ENCODE measurements at places on chromosomes 4 and X.

- DNase-seq, result no peak
Measured at GRCh38 chr4:126708716-126709115, 924.0 kb upstream of the INTU start.

GRCh38 chrX:21408307-21408706, 34.1 kb downstream of the CNKSR2 start:
- no peak for DNase-seq

GRCh38 chr4:84691170-84691691, 108.3 kb downstream of the CDS1 start:
- DNase-seq, result no peak

DNA sequence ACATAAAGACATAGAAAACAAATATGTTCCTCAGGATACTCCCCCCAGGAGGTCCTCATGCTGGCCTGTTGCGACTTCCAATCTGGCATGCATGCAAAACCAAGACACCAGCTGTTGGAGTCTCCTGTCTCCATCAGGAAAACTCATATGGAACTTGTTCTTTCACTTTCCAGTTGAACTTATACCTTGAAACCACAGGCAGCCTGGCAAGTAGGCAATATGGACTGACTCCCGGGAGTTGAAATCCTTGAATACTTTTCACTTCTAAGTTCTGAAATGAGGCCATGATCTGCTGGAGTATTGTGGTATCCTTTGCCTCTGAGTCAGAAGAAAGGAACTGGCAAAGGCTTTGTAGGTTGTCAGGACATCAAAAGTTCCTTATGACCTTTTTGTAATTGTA, 444.2 kb downstream of the IDS start:
- no peak for DNase-seq

DNA sequence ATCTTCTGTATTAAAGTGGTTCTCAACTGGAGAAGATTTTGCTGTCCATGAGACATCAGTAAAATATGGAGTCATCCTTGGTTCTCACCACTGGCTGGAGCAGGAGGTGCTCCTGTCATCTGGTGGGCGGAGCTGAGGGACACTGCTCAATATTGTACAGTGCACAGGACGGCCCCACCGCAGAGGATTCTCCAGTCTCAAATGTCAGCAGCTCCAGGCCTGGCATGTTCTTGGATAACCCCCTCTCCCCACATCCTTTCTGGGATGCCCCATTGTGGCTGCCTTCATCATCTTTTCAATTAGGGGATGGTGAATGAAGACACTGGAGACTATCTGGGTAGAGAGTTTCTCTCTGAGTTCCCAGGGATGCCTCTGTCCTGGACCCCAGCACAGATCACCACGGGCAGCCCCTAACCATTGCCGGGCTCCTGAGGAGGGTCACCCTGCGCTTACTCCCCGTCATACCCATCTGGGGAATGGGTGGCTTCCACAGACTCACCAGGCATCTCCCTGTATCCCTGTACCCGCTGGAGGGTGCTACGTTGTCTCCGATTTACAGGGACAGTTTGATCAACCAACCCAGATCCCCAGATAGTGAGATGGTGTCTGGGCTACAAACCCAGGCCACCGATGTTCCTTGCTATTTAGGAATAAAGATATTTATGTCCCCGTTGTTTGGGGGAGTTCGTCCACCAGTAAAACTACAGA, 21.9 kb upstream of the P2RY8 start:
- no peak for DNase-seq

- no peak for DNase-seq
Measured at GRCh38 chrX:17674601-17675000, 62.7 kb upstream of the SCML1 start.

DNA sequence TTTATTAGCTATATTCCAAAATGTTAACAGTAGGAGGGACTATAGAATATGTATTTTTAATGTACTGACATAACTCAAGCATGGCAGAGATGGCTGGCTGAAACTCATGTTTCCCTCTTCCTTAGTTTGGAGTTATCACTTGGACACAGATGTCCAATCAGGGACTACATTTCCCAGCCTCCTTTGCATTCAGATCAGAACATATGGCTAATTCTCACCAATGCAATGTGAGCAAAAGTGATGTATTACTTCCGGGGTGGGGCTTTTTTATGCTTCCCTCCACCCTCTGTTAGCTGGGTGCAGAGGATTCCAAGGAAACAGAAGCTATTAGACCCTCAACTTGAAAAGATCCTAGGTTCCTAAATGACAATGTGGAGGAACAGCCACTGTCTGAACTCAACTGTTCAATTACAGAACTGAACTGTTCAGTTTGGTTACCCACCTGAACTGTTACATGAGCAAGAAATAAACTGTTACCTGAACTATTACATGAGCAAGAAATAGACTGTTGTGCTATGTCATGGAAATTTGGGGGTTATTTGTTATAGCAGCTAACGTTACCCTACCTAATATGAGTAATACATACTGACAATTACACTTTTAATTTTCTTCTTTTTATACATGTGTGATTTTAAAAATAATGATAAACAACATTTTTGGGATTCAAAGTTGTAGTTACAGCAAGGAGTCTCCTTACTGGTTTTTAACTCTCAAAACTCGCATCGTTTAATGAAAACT, 29.6 kb upstream of the ERVMER34-1 start:
- DNase-seq, result peak; percentile 1

GRCh38 chrX:49879656-49880277, 483 bp downstream of the USP27X start:
- peak; percentile 12 for DNase-seq

DNA sequence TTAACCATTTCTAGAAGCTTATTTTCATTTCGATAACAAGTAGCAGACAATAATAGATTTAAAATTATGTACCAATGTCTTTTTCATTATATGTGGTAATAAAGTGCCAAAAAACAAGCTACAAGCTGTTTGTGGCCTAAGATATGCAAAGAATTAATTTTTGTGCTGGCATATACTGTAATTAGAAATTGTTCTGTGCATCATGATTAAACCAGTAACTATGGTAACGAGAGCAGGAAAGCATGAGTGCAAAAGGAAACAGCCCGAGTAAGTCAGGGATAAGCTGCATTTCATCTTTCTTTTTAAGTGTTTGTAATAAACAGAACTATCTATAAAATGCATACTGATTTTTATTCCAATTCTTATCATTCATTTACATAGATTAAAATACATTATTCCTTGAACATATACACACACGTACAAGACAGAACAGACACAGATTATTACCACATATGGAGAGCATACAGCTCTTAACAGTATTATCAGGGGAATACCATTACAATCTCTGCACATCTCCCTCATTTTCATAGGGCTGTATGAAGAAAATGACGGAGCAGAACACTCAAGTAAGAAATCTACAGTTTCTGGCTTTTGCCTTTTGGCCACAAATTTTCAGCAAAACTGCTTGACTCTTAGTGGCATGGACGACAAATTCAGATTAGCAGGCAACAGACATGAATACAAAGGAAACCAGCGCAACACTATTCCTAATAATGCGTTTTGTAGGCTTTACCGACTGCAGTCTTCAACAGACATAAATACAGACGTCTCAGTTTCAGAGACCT, 121.3 kb upstream of the WDR17 start:
- no peak for DNase-seq

- no peak for DNase-seq
Measured at GRCh38 chr4:139858436-139859205, 193.0 kb downstream of the MGST2 start.

DNA sequence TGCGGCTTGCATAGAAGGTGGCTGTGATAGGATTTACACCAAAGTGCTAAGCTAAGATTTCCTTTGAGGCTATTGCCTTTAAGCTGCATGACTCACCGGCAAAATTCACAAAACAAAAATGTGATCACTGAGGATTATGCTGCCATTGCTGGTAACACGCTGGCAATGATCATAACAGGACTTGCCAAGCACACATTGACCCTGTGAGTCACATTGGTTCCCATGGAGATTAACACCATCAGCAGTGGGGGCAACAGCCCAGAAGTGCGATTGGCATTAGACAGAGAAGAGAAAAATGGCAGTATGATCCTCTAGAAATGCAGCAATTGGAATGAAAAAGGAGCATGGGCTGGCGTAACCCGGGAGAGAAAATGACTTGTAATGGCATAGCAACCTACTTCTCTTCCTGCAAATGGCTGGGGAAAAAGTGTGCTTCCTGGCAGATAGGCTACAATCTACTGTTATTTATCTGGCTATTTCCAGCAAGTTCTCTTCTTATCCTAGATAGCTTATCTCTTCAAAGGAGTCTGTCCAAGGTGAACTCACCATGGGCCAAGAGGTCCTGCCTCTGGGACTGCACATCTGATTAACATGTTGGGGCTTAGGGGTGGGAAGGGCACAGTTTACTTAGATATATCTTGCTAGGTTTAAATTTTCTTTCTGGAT, 314.2 kb upstream of the IGFBP7 start:
- DNase-seq, result no peak

DNA sequence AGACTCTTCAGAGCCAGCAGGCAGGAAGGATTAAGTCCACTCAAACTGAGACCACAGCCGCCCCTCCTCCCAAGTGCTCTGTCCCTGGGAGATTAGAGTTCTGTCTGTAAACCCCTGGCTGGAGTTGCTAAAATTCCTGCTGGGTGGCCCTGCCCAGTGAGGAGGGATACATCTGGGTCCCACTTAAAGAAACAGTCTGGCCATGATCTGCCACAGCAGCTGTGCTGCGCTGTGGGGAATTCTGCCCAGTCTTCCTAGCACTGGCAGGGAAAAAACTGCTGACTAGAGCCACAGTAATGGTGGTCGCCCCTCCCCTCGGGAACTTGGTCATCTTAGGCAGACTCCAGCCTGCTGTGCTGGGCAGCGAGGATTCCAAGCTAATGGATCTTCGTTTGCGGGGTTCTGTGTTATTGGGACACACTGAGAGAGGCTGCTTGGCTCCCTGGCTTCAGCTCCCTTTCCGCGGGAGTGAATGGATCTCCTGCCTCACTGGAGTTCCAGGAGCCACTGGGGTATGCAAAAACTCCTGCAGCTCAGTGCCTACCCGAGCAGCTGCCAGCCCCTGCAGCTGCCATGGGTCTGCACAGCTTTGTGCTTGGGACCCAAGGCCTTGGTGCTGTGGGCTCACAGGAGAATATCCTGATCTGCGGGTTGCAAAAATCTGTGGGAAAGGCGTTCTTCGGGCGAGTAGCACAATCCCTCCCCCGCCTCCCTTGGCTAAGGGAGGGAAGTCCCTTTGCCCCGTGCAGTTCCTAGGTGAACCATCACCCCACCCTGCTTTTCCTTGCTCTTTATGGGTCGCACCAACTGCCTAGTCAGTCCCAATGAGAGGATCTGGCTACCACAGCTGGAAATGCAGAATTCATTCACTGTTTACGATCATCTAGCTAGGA, 15.7 kb downstream of the ZXDB start:
- DNase-seq, result no peak

GRCh38 chrX:9279234-9279544, 185.7 kb upstream of the TBL1X start:
- DNase-seq, result no peak

GRCh38 chr4:682490-683172, 6.3 kb downstream of the SLC49A3 start:
- DNase-seq, result no peak

DNA sequence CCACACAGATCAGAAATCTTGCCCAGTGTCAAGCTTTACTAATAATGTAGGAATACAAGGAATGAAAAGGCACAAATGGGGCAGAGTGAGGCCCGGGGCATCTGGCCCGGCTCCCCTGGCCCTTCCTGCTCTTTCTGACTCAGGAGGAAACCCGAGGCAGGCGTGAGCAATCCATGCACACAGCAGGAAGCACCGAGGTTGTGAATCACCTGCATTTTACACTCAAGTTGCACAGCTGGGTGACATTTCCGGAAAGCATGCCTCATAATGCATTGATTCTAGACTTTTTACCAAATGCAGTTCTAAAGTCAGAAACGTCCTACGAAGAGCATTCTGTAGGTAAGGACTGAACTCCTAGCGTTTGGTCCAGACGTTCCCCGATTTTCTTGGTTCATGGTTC, 38.9 kb downstream of the PRIMPOL start:
- no peak for DNase-seq

GRCh38 chrX:129649268-129650182, 5.2 kb downstream of the APLN start:
- DNase-seq, result no peak

DNA sequence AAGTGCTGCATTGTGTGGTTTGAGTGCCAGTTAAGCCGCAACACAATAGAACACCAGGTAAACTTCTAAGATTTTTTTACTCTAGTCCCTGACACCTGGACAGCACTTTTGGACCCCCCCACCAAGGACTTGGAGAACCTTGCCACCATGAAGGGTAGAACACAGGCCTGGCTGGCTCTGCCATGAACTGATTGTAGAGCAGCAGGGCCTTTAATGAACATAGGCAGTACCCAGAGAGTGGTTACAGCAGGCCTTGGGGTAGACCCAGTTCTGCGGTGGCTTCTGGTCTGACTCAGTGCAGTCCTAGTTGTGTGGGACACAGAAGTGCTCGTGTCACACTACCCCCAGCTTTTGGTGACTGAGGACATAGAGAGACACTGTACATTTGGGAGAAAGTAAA, 648.3 kb downstream of the PCDH19 start:
- DNase-seq, result no peak

GRCh38 chrX:108456971-108457477, 17.4 kb downstream of the COL4A5 start:
- no peak for DNase-seq

DNA sequence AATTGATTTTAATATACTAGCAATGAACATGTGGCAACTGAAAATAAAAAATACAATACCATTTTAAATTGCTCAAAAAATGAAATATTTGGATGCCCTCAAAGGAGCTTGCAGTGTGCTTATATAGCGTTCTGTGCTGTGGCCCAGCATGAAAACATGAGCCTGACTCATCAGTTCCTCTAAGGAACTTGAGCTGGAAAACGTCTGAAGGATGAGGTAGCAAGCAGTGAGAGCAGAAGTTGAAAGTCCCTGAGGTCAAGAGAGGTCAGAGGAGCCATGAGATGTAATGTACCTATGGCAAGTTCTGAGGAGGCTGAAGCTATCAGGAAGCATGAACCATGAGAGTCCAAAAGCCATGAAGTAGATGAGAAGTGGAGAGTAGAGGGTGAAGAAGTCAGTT, 59.7 kb downstream of the HMGB3 start:
- DNase-seq, result no peak

DNA sequence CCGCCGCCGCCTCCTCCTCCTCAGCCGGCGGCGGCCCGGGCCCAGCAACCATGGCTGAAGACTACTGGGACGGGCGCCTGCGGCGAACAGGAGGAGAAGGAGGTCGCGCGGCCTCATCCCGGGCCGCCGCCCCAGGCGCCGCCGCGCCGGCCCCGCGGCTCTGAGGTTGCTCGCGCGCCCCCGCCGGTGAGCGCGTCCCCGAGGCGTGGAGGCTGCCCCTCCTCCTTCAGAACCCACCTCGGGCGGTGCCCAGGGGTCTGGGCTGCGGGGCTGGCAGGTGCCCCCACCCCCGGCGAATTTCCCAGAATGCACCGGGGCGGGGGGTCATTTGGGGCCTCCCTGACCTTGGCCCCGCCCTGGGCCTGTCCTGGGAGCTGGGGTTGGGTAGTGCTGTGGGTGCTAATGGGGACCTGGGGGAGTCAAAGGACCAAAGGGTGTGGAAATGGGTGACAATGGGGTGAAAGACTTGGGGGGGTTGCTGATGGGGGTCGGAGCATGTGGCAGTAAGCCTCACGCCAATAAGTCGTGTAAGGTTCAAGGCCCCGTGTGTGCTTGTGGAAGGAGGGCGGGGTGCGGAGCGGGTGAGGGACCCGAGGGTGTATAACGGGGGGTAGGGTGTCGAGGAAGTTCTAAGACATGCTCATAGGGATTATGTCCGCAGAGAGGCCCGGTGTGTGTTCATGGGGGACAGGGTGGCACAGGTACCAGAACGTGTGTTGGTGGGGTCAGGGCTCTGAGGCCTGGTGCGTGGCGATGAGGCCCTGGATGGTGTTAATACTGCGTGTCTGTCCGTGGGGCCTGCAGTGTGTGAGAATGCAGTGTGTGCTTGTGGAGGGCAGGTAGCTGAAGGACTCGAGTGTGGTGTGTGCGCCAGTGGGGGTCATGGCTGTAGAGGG, 687 bp downstream of the CDK16 start:
- DNase-seq, result no peak

Data from NCI-H2171 (cell line).